ENCODE measurements at places on chromosomes 3 and 15. TPM values are rescaled to one million over a fixed set of nuclear protein-coding genes. Genes with fewer than 3 reads are reported as not detected.

CORO2B gene
- total RNA-seq, result not detected

MINAR1 gene
- 2.4 TPM for total RNA-seq

PLSCR2 gene
- not detected for total RNA-seq

ACTC1 gene
- not detected for total RNA-seq

CCR8 gene
- not detected for total RNA-seq

CTSH gene
- 281 TPM for total RNA-seq

PLXNB1 gene
- 4.9 TPM for total RNA-seq

ANKRD34C gene
- not detected for total RNA-seq

MAGEL2 gene
- total RNA-seq, result 0.95 TPM

P2RY12 gene
- not detected for total RNA-seq

PCOLCE2 gene
- total RNA-seq, result 57.2 TPM

AGBL1 gene
- not detected for total RNA-seq

PIF1 gene
- 7.0 TPM for total RNA-seq

IL5RA gene
- total RNA-seq, result not detected

CCDC9B gene
- total RNA-seq, result 5.0 TPM

SLC6A20 gene
- total RNA-seq, result not detected

GOLGA8S gene
- not detected for total RNA-seq

PLAAT1 gene
- total RNA-seq, result 21.1 TPM

CNBP gene
- total RNA-seq, result 418 TPM
